ENCODE measurements at places on chromosomes 7 and 10. TPM values are rescaled to one million over a fixed set of nuclear protein-coding genes. Genes with fewer than 3 reads are reported as not detected.

KCNMA1 gene
- 16.1 TPM for total RNA-seq

CTAGE6 gene
- total RNA-seq = not detected

NPC1L1 gene
- total RNA-seq = not detected

STEAP2 gene
- 3.8 TPM for total RNA-seq

PSD gene
- not detected for total RNA-seq

FAM185A gene
- 4.6 TPM for total RNA-seq

ASB10 gene
- total RNA-seq = not detected

FAM24B gene
- total RNA-seq = 2.2 TPM

UCMA gene
- not detected for total RNA-seq

WNT2 gene
- total RNA-seq = 0.20 TPM

GRCh38 chr10:36423821-36424248, 701.6 kb upstream of the ANKRD30A start:
- DNase-seq = peak; percentile 65

DNA sequence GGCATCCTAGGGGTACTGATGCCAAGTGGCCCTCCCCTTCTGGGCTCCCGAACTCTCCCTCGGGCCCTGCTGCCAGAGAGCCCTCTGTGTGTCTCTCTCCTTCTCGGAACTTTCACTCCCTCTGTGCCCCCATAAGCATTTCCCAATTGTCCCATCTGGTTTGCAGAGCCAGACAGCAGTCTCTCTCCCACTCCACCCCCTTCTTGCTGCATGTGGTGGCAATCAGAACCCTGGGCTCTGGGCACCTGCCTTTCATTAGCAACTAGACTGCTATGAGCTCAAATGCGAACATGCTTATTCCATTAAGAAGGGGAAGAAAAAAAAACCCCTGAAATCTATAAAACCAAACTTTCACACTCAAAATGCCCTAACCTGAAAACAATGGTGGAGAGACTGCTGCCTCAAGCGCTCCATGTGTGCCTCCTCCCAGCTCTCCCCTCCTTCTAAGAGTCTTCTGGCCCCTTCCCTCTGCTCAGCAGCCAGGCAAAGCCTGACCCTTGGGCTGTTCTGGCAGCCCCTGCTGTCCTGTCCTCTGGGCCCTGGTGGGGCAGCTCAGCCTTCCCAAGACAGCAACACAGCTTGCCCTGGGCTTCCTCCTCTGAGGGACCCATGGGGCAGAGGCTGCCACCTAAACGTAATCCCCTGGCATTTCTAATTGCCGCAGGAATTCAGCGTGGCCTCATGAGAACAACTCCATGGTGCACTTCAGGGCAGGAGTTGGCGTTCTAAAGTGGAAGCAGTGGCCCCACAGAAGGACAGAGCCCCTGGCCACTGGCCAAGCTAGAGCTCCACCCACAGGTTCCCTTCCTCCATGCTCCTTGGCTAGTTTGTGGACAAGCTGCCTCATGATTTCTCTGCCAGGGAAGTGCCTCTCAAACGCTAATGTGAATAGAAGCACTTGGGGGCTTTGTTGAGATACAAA, 415.4 kb downstream of the PLXNA4 start:
- peak; percentile 33 for DNase-seq

DNA sequence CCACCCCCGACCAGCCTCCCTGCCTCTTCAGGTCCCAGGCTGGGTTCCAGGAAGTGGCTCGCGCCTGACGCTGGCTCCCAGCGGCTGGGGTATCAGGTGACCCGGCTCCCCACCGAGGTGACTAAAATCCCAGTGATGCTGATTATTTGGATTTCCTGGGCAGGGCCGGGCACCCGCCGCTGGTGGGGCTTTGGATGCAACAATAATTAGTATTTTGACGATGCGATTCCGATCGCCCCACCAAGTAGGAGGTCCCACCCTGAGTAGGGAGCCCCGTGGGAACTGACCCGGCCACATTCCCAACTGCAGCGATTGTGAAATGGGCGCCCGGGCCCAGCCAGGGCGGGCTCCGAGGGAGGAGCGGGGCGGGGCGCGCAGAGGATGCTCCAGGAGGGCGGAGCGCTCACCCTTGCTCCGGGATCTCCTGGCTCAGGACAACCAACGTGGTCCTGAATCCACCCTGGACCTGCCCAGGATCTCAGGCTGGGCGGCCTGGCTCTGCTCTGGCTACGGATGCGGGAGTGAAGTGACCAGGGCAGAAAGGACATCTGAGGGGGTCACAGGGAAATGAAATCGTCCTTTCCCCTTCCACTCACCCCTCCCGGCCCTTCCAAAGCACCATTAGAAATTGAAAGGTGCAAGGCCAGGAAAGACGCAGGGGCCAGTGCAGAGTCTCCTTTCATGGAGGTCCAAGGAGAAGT, 32.6 kb downstream of the DUSP5 start:
- peak; percentile 67 for DNase-seq

DNA sequence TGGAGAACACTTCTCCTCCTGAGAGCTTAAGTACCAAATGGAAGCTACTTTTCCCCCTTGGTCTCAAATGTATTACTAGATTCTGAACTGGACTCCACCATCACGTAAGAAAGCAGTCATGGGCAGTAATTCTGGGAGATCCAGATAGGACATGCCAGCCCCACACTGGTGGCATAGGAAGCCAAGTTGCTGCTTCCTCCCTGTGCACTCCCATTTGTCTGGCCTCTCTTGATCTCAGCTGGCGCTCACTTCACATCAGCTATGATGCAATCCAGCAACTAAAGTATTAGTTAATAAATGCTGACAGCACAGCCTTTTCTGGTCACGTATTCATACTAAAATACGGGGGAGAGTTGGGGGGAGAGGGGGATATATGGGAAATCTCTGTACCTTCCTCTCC, 3.4 kb upstream of the IL6 start:
- peak; percentile 12 for DNase-seq

DNA sequence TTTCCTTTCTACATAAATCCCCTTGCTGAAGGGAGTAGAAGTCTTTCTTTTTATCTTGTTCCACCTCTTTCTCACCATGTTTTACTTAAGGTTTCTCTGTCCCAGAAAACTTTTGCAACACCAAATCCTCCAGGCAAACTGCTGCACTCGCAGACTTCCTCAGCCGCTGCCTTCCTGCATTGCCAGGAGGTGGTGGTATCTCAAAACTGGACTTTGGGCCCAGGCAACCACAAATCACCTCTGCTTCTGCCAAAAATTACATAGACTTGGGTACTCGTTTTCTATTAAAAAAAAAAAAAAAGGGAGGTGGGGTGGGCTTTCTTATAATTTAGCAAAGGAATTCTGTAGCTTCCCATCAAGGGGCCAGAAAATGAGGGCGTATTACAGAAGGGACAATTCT, 14.7 kb downstream of the INA start:
- no peak for DNase-seq

DNA sequence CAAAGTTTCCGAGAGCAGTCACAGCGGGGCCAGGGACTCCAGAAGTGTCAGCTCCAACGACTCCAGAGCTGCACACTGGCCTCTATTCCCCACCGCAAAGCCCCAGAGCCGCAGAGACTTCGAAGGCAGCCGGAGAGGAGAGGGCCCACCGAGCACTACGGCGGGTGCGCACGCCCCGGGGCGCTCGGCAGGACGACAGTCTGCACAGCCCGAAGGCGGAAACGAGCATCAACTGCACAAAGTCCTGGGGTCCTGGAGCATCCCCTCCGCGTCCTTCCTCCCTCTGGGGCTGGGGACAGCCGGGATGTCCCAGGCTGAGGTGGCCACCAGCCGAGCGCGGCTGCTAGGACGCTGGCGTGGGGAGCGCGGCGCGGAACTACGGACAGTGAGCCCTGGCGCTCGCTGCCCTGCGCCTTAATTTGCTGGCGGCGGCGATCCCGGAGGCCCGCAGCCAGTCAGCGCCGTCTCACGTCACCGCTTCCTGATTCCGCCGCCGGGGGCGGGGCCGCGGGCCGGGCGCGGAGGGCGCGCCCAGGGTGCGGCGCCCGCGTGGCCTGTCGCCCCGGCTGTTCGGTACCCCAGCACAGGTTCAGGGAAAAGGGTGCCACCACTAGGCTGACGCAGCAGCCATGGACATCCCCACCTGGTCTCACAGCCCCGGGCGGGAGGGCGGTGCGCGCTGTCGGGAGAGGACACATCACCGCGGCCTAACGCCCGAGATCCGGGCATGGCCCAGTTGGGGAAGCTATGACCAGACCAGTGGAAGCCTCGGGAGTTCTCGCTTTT, at the start of gene TBX20:
TBX20 (minus strand) TSS at position 391 of the 786 bp plus-strand sequence. CDS start 480 bp downstream, outside the sequence.
- peak; percentile 59 for DNase-seq

DNA sequence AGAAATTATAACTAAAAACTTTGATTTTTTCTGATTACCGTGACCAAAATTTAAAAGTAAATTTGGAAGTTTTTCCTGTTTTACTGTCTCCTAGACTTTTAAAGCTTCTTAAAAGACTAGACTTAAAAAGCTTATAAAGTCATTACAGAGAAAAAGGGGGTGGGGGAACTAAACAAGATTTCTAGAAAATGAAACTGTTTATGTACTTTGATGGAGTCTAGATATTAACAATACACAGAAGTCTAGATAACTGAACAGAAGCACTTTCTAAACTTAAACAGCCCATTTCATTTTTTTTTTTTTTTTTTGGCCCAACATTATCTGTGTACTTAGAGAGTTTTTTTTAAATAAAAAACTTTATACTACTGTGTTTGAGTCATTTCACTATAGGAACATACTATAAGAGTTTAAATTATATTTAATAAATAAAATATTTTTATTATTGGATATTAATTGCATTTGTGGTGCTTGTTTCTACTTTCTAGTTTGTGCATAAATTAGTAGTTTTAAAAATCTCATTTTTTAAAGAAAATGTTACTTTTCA, 98.5 kb downstream of the PHTF2 start:
- no peak for DNase-seq

DNA sequence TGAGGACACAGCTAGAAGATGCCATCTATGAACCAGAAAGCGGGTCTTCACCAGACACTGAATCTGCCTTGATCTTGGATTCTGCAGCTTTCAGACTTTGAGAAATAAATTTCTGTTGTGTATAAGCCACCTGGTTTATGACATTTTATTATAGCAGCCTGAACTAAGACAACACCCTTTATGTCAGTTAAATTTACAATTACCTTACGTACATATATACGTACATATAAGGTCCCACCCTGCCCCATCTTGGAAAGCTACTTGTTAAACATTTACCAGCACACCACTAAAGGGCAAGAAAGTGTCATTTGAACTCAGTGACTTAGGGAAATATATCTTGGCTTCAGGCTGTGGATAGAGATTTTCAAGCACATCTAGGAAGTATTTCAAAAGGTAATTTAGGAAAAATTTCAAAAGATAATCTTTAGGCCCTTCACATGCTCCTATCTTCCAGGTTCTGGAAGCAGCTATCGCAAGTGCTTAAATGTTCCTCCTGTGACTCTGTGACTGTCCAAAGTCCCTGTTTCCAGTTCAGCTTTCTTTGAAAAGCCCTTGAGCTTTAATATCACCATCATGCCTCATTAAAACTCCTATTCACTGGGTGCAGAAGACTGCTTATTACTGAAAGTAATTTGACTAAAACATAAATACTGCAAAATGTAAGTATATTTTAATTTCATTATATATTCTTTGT, 9.6 kb upstream of the SRI start:
- no peak for DNase-seq

DNA sequence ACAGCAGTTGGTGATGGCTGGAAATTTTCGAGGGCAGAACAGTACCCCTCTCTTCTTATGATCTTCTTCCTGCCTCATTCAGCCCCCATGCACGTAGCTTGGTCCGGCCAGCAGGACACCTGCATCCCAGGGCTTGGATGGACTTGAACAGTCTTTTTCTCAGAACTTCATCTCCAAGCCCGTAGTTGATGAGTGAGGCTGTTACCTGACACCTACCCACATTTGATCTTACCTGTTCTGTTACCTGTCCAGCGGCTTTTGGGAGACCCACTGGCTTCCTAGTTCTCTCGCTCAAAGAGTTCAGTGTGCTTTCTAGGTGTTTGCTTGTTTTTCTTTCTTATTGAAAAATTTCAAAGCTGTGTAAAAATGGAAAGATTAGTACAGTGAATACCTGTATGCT, 212.2 kb downstream of the CUX1 start:
- no peak for DNase-seq

GRCh38 chr10:61399406-61399805, 53.8 kb downstream of the TMEM26 start:
- no peak for DNase-seq

- peak; percentile 33 for DNase-seq
Measured at GRCh38 chr7:55105952-55106351, 87.1 kb downstream of the EGFR start.

DNA sequence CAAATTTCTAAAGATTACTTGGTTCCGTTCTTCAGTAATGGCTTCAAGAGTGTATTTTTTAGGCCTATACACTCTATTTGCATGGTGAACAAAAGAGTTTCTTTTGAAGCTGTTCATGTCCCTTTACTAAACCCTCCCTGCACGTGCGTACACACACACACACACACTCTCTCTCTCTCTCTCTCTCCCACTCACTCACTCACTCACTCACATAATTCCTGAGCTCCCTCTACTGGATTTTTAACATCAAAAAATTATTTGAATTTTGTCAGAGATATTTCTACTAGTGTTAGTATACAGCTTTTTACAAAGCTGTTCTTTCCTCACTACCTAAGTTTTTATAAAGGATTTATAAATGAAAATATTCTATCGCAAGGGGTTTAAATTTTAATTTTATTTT, 85.9 kb downstream of the UBE3C start:
- DNase-seq = peak; percentile 30

- DNase-seq = no peak
Measured at GRCh38 chr10:34627331-34627730, 187.8 kb downstream of the PARD3 start.

- DNase-seq = no peak
Measured at GRCh38 chr10:129058664-129059155, 408.3 kb upstream of the MGMT start.

All from M059J (cell line).